CD14-positive monocyte (primary cell): ENCODE measurements at places on chromosomes 2 and 18. TPM values are rescaled to one million over a fixed set of nuclear protein-coding genes. Genes with fewer than 3 reads are reported as not detected.

The ACTG2 gene
- polyA plus RNA-seq: not detected

The LYG2 gene
- polyA plus RNA-seq: not detected

The SMAD4 gene
- 20.4 and 34.0 TPM in 2 replicates for polyA plus RNA-seq

The EVA1A gene
- polyA plus RNA-seq: not detected

The SNORC gene
- polyA plus RNA-seq: not detected

The RAB17 gene
- polyA plus RNA-seq: 0.13 TPM

The RAX gene
- not detected for polyA plus RNA-seq

The WNT10A gene
- polyA plus RNA-seq: not detected

The LYPD6 gene
- polyA plus RNA-seq: not detected

The PAX8 gene
- polyA plus RNA-seq: 0.26 TPM

The SLC4A5 gene
- polyA plus RNA-seq: 0.39 and 1.1 TPM in 2 replicates

The RESP18 gene
- not detected for polyA plus RNA-seq

The SIX3 gene
- not detected for polyA plus RNA-seq

The KIAA2012 gene
- polyA plus RNA-seq: not detected
